Dorsolateral prefrontal cortex (tissue), 122 donors: ENCODE measurements at places on chromosomes 13 and 19. TPM values are rescaled to one million over a fixed set of nuclear protein-coding genes. Genes with fewer than 3 reads are reported as not detected.

GRCh38 chr19:28420811-28421550 lies 792.0 kb downstream of the UQCRFS1 start:
- DNase-seq = no peak

DNA sequence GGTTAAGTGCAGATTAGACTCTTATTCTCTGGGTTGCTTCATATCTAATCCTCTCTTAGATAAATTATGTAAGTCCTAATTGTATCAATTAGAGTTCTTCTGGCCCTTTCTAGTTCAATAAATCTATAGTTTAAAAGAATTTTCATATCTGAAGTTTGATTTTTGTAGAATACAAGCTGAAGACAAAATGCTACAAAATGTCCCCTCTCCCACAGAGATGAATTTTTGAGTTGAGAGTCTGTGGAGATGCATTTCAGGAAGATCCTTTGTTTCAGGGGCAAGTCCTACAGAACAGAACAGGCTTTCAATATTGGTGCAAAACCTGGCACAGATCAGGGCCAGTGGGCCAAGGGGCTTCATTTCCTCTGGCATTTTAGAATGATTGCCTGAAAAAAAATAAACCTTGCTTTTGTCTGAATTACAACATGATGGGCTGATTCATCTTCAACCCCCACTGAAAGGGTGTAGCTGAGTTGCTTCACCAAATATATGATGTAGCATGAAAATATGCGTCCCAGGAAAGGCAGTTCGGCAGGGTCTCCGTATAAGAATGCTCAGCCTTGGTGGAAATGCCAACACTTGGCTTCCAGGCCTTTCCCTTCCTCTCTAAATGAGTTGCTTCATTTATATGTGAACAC lies 6.4 kb upstream of the IPO5 start:
- DNase-seq = no peak

DNA sequence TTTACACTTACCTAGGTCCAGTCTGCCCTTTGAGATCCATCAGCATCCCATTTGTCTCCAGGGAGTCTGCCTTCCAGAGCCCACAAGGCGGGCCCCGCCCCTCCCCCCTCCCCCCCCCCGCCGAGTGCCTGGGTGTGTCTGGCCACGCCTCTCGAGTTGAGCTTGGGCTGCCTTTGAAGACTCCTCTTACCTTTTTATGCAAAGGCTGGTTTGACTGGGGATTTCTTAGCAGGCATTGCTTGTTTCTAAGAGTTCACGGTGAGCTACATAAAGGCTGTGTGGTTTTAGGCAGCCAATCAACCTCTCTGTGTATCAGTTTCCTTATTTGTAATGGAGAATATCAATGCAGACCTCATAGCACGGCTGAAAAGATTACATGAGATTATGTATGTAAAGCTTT lies 11.3 kb downstream of the GPR12 start:
- DNase-seq = no peak

DNA sequence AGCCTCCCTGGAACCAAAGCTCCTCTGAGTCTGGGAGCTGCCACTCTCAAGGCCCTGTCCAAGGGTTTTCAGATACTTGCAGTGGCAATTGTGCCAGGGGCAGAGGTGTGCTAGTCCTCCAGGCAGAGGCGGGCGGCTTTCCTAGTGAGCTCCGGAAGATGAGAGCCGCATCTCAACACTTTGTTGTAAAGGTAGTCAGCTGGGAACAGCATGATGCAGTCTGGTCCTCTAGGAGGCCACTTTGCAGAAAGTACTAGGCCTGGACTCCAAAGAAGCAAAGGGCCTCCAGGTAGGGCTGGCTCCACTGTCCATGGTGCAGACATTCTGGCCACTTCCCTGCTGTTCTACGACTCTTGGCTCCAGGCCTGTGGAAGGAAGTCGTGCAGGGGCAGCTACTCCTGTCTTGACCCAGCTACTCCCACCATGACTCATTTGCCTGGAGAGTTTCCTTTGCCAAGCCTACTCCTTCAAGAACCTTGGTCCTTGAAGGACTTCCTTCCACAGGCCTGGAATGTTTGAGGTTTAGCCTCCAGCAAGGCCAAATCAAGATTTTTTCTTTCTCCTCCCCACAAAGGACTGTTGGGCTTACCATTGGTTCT lies 9.9 kb upstream of the ZNF536 start:
- no peak for DNase-seq

DNA sequence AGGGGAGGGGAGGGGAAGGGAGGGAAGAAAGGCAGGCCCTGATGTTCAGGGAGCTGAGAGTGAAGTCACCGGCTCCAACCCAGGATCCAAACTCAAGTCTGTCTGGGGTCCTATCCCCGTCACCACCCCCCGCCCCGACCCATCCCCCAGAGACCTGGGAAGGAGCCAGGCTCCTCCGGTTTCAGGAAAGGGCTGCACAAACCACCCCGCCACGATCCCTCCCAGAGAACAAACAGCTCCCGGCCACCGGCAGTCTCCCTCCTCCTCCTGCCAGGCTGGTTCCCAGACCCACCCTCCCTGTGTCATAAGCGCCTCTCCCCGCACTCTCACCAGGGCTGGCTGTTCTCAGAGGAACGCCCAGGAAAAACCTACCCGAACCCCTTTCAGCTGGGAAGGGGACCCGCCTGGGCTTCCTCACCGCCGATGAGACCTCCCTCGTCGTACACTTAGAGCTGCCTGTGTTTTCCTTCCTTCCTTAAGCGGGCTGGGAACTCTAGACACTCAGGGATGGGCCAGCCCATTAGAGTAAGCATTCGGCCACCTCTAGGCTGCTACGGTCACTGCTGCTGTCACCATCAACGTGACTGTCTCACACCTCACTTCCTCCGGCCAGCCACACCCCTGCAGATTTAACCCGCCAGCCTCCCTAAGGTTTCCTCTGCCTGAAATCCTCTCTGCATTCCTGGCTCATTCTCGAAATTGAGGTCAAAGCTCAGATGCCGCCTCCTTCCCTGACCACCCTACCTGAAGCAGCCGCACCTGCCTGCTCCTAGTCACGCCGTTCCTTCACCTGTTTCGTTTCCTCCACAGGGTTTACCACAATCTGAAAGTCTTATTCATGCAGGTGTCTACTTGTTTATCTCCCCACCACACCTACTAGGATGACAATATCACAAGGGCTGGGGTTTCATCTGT lies 6.3 kb upstream of the RDH13 start:
- no peak for DNase-seq

- no peak for DNase-seq
Observed at GRCh38 chr19:16369664-16370576, 45.3 kb downstream of the KLF2 start.

- no peak for DNase-seq
Observed at GRCh38 chr13:101627556-101627943, 175.1 kb downstream of the ITGBL1 start.

DNA sequence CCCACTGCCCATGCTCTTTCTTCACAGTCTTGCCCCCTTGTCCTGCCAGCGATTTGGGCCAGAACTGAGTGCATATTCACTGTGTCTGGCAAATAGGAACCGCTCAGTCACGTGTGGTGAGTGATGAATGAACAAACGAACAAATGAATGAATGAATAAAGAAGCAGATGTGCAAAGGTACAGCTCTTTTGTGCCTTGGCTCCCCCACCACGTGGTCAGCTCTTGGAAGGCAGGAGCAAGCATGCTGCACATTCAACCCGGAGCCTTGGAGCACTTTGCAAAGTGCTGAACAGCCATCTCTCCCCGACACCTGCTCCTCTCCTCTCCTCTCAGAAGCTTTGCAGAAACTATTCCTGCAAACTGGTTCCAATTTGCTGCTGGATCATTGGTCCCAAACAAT lies 52.4 kb downstream of the LATS2 start:
- DNase-seq = no peak

- no peak for DNase-seq
Observed at GRCh38 chr13:48590141-48590901, 57.4 kb upstream of the RCBTB2 start.

GRCh38 chr13:41032691-41033376 lies 13.7 kb upstream of the ELF1 start:
- no peak for DNase-seq

- DNase-seq = no peak
Observed at GRCh38 chr19:7788178-7788932, 25.3 kb downstream of the CLEC4M start.

Gene OR7D2
- total RNA-seq = 1.7 TPM

Gene NXNL1
- not detected for total RNA-seq

Gene LRRC4B
- total RNA-seq = 149 TPM

Gene ZSCAN18
- total RNA-seq = 173 TPM

Gene CALR3
- not detected for total RNA-seq

Gene GET3
- total RNA-seq = 72.9 TPM
